ENCODE measurements at places on chromosomes 2 and 18.

GRCh38 chr18:76955524-76956170 is 133.3 kb downstream of the ZNF236 start:
- DNase-seq: no peak

GRCh38 chr2:33246432-33246831 is 230.0 kb upstream of the RASGRP3 start:
- DNase-seq: no peak

DNA sequence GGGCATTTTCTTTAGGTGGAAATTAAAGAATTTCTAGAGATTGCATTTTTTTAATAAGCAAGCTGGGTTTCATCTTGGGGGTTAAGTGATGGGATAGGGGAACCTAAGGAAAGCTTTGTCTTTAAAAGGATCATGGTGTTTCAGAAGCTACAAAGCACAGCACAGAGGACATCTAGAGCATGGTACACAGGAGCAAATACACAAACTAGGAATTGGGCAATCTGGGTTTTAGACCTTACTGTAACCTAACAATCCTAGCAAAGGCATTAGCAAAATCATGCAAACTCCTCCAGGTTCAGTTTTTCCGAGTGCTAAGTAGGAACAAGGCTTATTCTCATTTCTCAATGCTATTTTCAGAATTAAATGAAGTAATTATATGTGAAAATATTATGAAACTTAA is 134.1 kb downstream of the CD226 start:
- DNase-seq: no peak

- DNase-seq: no peak
Measured at GRCh38 chr2:3960106-3960505, 256.7 kb downstream of the DCDC2C start.

DNA sequence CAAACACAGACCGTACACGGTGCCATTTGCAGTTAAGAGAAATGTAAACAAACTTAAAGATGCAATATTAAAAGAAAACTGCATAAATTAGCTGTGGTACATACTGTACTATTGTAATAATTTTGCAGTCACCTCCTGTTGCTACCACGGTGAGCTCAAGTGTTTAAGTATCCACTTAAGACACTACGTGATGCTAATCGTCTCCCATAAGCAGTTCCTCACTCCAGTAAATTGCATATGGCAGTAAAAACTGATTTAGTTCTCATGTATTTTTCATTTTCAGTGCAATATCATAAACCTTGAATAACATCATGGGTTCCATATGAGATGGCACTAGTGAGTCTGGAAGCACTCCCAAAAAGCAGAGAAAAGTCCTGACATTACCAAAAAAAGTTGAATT is 14.4 kb downstream of the CLEC4F start:
- no peak for DNase-seq

DNA sequence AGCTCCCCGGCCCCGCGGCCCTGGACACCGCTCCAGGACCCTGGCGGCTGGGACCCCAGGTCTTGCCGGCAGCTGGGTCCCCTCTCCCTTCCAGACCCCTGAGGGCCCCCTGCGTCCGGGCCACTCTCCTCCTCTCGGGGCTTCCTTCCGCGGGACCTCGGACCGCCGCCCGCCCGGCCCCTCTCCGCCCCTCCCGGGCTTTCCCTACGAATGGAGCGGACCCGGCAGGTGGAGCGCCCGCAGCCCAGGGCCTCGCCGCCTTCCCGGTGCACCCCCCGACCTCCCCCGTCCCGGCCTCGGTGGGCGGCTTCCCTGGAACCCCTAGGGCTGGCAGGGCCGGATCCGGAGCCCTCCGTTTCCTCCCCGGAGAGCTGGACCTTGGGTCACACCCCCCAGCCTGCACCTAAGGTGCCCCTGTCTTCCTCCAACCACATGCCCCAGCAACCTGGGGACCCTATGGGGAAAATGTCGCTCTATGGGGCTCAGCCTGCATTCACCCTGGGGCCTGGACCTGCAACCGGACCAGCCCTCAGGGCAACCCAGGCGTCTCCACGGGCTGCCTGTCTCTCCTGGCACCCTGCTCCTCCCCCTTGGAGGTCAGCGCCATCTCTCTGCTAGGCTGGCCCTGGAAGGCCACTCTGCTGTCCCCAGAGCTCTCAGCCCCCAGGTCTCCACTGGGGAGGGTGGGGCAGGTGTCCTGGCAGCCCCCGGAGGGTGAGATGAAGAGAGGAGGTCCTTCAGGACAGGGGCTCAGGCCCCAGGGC is 730 bp downstream of the B3GNT7 start:
- no peak for DNase-seq

DNA sequence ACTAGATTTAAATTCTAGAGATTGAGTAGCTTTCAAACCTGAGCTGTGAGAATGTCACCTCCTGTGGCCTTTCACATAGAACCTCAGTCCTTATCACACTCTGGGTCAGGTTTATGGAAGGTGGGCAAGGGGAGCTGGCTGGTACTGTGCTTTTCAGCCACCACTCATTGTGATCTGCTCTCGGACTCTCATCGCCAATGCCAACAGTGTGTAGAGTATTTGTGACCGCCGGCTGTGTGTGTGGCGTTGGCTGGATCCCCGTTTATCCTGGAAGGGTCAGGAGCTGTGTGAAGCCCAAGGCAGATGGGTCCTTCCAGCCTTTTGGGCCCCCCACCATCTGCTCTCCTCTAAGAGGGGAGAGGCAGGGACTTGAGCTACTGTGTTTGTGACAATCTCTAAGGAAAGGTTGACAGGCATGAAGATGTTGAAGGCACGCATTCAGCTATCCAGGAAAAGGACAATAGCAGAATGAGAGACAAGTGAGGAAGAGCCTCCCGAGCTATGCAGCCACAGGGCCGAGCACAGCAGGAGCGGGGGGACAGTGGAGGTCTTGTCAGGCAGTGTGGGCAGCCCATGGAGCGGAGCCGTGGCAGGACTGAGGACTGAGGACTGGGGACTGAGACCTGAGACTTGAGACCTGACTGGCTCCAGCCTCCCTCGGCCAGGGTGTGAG is 107.1 kb upstream of the TPO start:
- no peak for DNase-seq

- no peak for DNase-seq
Measured at GRCh38 chr2:106160786-106161261, 33.3 kb downstream of the UXS1 start.

DNA sequence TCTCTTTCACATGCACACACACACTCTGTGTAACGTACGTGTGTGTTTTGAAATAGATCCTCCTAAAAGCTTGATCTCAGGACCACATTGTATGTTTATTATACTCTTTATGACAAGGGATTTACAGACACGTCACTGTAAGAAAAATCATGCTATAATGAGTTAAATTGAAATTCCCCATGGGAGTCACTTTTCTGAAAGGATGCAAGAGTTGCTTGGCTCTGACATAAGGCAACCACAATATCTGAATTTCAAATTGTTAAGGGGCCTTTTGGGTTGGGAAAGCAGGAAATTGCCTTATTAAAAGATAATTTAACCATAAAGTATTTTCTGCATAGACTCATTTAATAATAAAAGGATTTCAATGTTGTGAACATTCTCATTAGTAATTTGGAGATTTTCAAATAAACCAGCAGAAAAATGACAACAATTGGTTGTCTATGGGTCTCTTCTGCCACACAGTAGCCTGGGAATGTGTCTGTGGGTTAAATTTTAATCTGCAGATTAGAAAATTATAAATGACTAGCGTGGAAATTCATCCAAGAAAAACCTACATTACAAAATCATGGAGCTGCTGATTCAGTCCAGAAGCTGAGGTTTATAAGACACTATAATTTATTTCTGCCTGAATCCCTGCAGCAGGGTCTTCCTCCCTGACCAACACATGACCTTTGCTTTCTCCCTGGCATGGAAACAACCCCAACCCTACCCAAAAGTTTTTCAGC is 75.9 kb upstream of the PID1 start:
- DNase-seq: no peak

GRCh38 chr18:7870855-7871254 is 303.7 kb downstream of the PTPRM start:
- DNase-seq: no peak

GRCh38 chr2:128289439-128289838 is 29.2 kb downstream of the HS6ST1 start:
- DNase-seq: no peak

DNA sequence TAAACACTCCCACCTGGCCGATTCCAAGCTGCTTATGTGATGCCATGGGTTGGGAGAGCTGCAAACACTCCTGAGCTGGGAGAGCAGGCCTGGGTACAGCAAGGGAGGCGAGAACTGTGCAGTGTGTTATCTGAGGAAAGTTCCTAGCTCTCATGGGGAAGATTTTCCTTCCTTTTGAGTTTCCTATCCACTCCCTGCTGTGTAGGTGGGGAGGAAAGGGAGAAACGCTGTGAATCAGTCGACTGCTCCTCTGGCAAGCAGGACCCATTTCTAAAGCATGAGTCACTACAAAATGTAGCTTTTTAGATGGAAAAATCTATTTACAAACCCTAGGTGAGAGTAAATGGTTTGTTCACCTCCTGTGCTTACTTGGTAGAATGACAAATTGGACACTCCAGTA is 80.4 kb downstream of the SH3RF3 start:
- DNase-seq: no peak

GRCh38 chr18:8946066-8946838 is 156.2 kb upstream of the NDUFV2 start:
- DNase-seq: no peak

GRCh38 chr2:39631718-39632117 is 34.0 kb upstream of the TMEM178A start:
- no peak for DNase-seq

GRCh38 chr2:184598002-184598315 is 370 bp upstream of the ZNF804A start:
- DNase-seq: no peak

DNA sequence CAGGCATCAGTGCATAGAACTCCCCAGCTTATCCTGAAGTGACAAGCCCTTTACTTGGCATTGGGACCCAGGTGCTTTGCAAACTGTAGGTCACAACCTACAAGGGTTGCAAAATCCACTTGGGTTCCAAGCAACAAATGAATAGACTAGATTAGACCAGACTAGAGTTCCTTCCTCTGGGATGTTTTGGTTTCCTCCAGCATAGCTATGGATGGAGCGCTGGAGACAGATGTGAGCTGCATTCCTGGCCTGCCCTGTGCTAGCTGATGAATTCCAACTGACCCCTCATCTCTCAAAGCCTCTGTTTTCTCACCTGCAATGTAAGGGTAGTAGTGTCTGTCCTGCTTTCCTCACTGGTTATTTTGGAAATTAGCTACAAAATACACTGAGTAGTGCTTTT is 86.2 kb downstream of the NPAS2 start:
- no peak for DNase-seq

DNA sequence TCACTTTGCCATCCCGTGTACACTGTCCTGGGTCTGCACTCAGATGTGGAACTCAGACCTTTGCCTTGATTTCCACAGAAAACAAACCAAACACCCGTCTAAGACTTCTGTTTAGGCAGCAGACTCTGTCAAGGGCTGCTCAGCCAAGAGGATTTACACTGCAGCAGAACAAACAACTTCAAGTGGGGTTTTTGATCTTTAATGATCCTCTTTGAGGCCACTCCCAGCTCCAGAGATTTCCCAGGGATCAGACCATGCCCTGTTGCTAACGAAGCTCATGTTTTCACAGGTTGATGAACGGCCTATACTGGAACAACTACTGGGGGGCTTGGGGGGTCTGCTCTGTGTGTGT is 52.5 kb upstream of the LGALSL start:
- no peak for DNase-seq

DNA sequence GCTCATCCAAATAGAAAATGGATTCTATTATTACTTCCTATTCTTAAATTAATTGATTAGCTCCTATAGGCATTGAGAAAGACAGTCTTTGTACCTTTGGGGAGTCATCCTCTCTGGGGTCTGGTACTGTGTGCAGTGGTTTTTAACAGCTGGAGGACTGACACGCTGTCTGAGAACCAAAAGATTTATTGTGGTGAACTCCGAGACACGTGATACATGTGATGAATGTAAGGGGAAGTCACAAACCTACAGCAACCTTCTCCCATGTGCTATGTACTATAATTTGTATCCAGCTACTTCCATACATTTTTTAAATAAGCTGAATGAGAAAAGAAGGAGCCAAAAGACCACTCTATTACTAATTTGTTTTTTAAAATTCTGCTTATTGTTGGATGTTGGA is 133.7 kb downstream of the GALNT3 start:
- DNase-seq: no peak

- no peak for DNase-seq
Measured at GRCh38 chr2:98743835-98744234, 12.9 kb upstream of the MGAT4A start.

GRCh38 chr2:144515696-144516410 is 4.1 kb downstream of the ZEB2 start:
- no peak for DNase-seq

GRCh38 chr2:151852260-151853069 is 24.2 kb upstream of the ARL5A start:
- DNase-seq: no peak

DNA sequence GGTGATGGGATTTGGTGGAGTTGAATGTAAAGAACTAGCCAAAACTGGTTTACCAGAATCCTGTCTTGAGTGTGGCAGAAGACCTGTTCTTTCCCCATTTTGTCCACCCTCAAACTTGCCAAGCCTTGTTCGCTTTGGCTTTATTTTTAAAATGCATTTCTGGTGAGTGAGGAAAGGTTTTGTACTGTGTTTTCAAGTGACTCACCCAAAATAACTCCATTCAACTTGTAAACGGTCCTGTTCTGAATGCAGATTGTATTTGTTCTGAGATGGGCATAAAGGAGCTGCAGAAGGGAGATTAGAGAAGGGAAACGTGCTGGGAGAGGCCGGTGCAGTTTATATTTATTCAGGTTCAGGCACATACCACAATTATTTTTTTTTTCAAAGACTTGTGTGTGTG is 5.3 kb upstream of the ITPRID2 start:
- DNase-seq: no peak

- DNase-seq: no peak
Measured at GRCh38 chr2:143177096-143177786, 48.0 kb downstream of the ARHGAP15 start.

DNA sequence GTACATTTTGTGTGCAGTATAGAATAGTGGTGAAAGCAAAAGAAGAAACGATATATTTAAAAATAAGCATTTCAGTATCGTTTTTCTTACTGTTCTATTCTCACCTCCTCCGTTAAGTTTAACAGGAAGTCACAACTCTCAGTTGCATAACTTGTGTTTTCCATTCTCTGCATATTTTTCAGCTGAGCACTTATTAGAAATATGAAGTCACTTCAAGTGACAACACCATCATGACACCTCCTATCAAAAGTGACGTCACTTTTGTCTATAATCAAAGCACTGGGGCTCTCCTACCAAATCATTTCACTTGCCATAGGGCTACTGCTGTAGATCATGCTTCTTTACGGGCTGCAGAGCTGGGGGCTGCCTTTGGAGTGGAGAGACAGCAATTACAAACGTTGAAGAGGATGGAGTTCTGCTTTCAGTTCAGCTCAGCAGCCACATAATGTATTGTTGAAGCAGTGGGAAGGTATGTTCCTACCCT is 36.3 kb downstream of the STAT4 start:
- DNase-seq: no peak

DNA sequence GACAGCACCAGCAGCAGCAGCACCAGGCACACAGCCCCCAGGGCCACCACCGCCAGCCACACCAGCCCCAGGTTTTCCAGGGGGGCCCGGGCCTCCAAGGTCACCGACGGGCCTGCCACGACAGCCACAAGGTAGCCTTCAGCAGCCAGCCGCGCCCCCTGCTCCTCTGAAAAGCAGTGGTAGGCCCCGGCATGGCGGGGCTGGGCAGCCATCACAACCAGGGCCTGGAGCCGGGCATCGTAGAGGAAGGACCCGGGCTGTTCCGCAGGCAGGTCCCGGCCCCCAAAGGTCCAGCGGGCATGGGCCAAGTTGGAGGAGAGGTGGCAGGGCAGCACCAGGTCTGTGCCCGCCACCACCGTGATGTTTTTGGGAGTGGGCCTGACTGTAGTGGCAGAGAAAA is 3.3 kb upstream of the ANKRD39 start:
- DNase-seq: no peak

- no peak for DNase-seq
Measured at GRCh38 chr2:45242161-45242741, 233.0 kb upstream of the SIX2 start.

All from DMS 273 treated with DMSO at 0.1 percent for 48 hours (cell line).